ENCODE measurements at places on chromosomes 12 and 14.

DNA sequence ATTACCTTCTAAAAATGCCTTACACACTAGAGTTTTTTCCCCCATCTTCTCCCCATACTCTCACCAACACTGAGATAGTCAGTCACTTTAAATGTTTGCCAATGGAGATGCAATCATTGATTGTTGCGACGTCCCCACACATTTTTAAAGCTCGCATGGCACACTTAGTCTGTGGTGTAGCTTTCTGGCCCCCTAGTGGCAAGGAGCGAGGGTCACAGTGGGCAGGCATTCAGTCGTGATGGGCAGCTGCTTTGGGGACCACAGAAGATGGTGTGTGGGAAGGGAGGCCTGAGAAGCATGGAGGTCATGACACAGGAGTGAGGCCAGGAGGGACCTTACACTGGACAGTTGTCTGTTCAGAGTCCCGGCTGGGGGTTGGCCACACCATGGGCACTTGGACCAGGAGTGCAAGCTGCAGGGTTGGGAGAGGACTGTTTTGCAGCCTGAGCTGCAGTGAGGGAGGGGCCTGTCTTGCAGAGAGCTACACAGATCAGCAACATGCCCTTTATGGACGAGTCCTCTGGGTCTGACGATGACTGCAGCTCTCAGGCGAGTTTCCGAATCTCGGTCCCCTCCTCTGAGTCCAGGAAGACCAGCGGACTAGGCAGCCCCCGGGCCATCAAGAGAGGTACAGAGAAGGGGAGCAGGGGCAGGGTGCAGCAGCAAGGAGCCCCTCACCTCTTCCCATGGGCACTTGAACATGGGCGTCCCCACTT is 28.6 kb downstream of the PIGH start:
- peak; percentile 20 for DNase-seq

GRCh38 chr12:86748894-86749293 is 492.7 kb upstream of the MGAT4C start:
- no peak for DNase-seq

GRCh38 chr12:65662590-65662989 is 161.7 kb upstream of the HMGA2 start:
- DNase-seq = no peak

- DNase-seq = peak; percentile 28
Measured at GRCh38 chr14:92922883-92923743, at the start of gene CHGA. Gene CHGA, plus strand, starts transcription at chr14:92923150. Its CDS starts 210 bp downstream, at chr14:92923360.

GRCh38 chr12:56476143-56476542 is 7.8 kb downstream of the SPRYD4 start:
- no peak for DNase-seq

DNA sequence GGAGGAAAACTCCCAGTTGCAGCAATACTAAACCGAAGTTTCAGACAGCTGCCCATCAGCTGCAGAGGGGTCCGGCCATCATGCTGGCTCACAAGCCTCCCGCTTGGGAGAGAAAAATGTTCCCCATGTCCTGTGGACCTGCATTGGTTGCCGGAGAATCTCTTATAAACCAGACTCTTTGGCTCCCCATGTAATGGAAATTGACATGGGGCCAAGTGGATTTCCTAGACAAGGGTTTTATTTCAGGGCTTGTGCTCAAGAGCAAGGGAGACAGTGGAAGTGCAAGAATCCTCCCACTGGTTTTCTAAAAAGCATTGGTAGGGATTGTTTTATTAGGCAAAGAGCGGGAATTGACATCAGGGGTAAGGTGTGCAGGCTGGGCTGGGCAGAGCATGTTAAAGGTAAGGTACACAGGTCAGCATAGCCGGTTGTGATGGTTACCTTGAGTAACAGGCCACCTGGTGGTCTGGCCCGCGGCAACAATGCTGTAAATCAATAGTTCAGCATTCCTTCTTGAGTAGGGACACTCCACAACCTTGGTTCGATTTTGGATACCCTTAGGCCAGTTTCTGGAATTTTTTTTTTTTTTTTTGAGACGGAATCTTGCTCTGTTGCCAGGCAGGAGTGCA is 135.4 kb downstream of the UNC79 start:
- no peak for DNase-seq

DNA sequence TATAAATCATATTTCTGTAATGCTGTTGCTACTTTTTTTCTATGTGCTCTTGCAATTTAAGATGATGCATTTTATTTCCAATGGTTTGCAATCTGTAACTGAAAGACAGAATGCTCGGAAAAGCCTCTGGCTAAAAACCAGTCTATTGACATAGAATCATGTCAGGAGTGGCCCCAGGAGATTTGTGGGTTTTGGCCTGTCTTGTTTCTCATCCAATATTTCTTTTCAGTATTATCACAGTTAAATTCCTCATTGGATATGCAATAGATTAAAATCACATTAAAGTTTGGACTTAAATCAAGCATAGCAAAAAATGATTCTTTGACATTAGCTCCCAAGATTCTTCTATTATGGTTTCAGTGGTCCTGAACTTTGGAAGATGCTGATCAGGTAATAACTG is 19.1 kb upstream of the SLC38A2 start:
- DNase-seq = no peak

GRCh38 chr12:23944067-23944466 is 5.4 kb downstream of the SOX5 start:
- no peak for DNase-seq

DNA sequence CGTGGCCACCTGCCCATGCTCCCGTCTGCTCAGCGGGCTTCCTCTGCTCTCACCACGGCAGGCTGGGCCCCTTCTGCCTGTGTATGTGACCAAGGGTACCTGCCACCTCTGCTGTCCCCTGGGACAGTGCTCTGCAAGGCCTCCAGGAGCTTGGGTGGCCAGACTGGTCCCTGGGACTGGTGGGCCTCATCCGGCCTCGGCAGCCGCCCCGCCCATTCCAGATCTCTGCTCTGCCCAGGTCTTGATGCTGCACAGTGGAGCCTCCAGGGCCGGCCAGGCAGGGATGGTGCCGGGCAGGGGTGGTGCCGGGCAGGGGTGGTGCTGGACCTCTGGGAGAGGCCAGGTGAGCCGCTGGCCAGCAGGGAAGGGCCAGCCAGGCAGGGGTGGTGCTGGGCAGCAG is 9.0 kb downstream of the FBRSL1 start:
- no peak for DNase-seq

DNA sequence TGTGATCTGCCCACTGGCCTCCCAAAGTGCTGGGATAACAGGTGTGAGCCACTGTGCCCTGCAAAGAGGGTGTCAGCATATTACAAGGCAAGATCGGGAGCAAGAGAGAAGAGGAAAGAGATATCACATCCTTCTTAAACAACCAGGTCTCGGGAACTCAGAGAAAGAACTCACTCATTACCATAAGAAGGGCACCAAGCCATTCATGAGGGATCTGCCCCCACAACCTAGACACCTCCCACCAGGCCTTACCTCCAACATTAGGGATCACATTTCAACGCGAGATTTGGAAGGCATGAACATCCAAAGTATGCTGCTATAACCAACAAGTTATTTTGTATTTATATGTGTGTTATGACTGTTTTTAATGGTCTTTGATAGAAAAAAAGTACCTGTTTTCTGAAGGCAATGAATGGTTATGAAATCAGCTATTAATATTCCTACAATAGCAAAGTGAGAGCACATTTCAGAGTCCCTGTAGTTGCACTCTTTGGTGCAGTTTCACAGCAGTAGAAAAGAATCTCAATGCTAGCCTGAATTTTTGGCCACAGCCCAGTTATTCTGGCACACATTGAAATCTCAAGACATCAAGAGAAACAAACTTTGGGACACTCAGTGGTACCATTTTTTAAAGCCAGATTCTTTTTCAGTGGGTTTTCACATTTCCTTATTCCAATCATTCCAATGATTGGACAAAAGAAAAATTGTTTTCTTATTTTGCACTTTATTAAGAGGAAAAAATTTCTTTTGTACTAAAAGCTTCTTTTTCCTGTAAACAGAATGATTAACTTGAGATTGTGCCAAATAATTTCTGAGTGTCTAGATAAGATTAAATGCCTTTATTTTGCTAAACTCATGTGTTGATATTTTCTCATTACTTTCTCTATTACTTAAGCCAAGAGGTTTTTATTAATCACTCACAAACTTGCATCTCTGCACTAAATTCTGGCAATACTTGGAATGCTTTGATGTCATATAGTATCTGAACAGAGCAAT is 582.6 kb upstream of the ATP2B1 start:
- DNase-seq = no peak

- no peak for DNase-seq
Measured at GRCh38 chr12:104718304-104718929, 239.7 kb downstream of the SLC41A2 start.

GRCh38 chr12:62966990-62967506 is 32.1 kb upstream of the PPM1H start:
- DNase-seq = no peak

DNA sequence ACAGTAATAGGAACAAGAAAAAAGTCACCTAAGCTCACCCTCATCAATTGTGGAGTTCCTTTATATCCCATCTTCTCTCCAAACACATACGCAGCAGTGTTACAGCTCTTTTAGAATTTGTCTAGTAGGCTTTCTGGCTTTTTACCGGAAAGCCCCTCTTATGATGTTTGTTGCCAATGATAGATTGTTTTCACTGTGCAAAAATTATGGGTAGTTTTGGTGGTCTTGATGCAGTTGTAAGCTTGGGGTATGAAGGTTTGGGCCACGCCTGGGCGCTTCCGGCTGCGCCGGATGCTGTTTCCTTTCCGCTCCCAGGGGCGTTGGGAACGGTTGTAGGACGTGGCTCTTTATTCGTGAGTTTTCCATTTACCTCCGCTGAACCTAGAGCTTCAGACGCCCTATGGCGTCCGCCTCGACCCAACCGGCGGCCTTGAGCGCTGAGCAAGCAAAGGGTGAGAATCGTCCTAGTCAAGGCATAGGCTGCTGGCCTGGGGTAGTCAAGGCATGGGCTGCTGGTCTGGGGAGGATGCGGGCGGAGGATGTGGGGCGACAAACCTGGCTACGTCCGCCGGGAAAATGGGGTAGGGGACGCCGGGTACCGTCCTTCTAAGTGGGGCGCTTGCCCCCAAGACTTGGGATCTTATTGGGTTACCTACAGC is at the start of the genes C12orf57 and RNU7-1:
C12orf57 (plus strand) TSS at position 301 of the 659 bp plus-strand sequence; CDS start at position 401, 100 bp downstream.
RNU7-1 (plus strand) TSS at position 95 of the 659 bp plus-strand sequence.
- peak; percentile 91 for DNase-seq

- DNase-seq = no peak
Measured at GRCh38 chr14:21455592-21455911, 371 bp downstream of the CHD8 start.

- peak; percentile 18 for DNase-seq
Measured at GRCh38 chr12:53530920-53531319, 23.6 kb upstream of the NPFF start.

DNA sequence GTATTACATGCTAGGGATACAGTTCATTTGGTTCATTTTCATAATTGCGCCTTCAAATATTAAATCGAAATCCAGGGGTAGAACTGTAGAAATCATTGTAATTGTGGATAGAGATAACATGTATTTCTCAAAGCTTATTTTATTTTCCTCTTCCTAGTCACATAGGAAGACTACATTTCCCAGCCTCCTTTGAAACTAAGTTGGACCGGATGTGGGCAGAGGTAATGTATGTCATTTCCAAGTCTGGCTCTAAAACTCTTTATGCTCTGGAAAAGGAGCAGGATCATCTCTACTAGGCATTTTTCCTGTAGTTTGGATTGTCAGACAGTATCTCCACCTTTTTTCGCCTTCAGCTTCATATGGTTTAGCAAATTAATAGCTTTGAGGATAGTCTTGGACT is 70.1 kb upstream of the CRY1 start:
- DNase-seq = no peak

DNA sequence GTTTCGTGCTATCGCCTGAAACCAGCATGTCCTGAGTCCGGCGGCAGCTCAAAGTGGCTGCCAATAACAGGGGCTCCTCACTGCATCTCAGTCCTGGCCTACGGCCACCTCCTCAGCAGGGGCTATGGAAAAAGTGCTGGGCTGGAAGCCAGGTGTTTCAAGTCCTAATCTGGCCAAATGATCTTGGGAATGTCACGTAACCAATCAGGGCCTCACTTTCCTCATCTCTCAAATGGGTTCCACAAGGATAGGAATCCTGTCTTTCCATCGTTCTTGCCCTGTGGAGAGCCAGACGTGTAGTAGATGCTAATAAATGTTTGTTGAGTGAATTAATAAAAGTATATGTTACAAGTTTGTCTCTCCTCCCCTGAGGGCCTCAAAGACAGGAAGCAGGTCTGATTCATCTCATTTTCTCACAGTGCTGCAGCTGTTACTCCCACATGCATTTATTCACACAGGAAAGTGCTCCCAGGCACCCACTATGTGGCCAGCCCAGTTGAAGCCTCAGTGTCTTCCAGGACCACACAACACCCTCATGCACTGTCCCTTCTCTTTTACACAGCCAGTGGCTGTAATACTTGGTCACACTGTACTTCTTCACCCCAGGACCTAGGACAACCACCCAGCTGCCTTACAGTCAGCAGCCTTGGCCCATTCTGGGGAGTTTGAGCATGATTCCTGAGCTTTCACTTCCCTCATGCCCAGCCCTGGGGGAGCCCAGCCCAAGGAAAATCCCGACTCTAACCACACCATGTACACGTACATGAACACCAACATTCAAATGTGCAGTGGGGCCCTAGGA is 5.0 kb downstream of the CMKLR1 start:
- no peak for DNase-seq

DNA sequence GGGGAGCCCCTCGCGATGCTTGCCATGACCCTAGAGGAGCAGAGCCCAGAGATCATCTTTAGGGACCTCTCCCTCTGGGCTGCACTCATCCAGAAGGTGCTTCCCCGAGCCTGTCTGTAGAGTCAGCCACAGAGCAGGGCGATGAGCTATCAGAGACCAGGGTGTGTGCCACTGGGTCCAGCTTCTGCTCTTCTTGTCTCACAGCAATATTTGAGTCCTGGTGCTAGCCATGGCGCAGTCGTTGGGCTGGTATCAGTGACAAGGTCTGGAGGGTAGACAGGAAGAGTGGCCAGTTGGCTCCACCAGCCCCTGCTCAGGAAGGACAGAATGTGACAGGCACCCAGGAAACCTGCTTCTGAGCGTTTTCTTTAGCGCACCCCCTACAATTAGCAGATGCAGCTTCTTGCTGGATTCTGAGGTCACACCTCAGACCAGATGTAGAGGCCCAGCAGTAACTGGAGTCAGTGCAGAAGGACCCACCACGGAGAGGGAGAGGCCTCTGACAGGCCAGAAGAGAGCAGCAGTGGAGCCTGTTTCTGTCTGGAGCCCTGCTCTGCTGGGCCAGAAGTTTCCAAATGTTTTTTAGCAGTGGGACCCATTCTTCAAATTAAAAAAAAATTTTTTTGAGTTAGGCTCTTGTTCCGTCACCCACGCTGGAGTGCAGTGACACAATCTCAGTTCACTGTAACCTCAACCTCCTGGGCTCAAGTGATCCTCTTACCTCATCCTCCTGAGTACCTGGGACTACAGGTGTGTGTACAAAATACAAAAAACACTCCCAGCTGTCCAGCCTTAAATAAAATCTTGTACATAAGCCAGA is 23.7 kb downstream of the ANKRD9 start:
- no peak for DNase-seq

- no peak for DNase-seq
Measured at GRCh38 chr14:81423504-81423903, 23.4 kb upstream of the STON2 start.

GRCh38 chr12:90484094-90484493 is 470.9 kb downstream of the CCER1 start:
- DNase-seq = no peak

GRCh38 chr12:83793616-83794015 is 1106.9 kb downstream of the TMTC2 start:
- no peak for DNase-seq

GRCh38 chr14:94123296-94123695 is 6.1 kb downstream of the IFI27L2 start:
- peak; percentile 27 for DNase-seq

- DNase-seq = no peak
Measured at GRCh38 chr14:35898217-35898775, 72.2 kb downstream of the BRMS1L start.

GRCh38 chr12:30427555-30427954 is 268.1 kb downstream of the IPO8 start:
- no peak for DNase-seq

GRCh38 chr12:58443273-58443980 is 476.9 kb downstream of the LRIG3 start:
- DNase-seq = no peak

Data from SJSA1 (cell line).